ENCODE measurements at places on chromosomes 4 and X.

- DNase-seq = no peak
These were observed 53.1 kb downstream of the CHRNA9 start for GRCh38 chr4:40388239-40388638.

- DNase-seq = no peak
These were observed 39.2 kb downstream of the AFAP1 start for GRCh38 chr4:7900334-7900909.

DNA sequence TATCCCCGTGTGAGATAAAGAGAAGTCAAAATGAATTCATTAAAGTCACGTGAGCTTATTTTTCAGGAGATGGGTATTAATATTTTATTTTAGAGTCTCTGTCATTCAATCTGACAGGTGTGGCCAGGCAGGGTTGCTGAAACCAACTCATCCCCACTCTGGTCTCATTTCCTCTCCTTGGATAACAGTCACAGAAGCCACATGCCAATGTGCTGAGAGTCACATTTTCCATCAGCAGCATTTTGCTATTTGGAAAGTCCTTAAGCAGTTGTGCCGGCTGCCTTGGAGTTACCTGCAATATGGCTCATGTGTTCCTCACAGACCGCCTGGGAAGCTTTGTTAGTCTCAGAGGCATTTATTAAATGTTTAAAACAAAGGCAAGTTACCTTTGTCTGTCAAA, 302.3 kb downstream of the DCHS2 start:
- no peak for DNase-seq

- no peak for DNase-seq
These were observed 218.2 kb upstream of the PSAPL1 start for GRCh38 chr4:7652906-7653305.

DNA sequence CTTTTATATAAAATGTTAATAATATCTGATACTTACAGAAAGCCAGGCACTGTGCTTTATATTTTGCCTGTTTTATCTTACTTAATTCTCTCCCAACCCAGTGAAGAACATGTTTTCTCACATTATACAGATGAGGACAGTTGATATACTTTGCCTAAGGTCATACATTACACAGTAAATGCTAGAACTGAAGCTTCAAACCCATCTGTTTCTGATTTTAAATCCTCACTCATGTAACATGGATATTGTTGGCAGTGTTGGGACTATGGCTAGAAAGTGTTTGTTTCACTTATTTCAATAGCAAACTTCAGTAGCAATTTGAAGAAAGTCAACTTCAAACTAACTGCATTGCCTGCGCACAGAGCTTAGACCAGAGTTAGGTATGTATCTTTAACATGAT, 57.4 kb downstream of the RAPGEF2 start:
- DNase-seq = no peak

DNA sequence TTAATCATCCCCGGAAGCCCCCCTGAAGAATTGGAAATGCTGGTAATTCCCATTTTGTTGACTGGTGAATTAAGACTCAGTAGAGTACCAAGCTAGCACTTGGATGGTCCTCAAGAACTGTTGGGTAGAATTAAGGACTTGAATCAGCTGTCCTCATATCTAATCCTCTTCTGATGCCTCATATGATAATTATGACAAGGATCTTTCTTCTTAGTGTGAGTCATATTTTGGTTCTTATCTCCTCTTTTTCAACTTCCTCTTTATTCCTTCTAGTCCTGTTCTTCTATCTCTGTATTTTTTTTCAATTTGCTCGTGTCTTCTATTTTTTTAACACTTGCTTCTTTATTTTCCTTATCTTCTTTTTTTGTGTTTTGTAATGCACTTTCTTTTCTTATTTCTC, 206.3 kb upstream of the ANXA3 start:
- DNase-seq = no peak

DNA sequence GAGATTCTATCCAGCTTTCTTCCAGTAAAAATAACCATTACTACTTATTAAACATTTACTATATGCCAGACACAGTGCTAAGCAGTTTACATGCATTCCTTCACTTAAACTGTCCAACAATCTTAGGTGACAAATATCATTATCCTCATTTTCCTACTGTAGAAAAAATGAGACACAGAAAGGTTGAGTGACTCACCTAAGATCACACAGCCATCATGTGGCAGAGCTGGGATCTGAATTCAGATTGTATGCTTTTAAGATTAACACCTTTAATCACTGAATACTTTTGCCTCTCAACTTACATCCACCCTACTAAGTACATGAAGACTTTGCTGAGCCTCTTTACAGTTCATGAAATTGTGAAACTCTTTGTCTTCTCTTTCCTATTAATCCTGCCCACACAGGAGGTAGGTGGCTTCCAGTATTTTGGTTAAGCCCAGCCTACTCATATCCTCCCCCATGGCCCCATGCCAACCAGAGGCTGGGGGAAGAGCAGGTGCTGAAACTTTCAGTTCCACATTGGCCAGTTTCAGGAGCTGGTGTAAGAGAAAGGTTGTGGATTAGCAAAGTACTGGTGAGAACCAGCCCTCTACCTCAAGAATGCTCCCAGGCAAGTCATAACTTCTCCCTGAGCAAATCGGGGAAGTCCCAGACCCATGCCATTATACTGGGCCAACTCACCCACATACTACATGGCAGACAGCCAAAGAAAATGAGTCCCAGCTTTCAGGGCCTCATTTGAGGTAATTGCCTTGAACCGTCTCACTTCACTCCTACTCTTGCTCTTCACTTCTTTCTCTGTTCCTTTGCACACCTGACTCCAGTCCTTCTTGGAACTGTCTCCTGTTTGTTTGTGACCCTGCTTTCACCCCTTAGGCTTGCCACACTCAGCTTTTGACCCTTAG, 211.1 kb downstream of the GUCY2F start:
- no peak for DNase-seq

- DNase-seq = peak; percentile 16
These were observed 1.7 kb upstream of the MTM1 start for GRCh38 chrX:150566734-150567182.

GRCh38 chr4:183986291-183986970, 81.3 kb downstream of the STOX2 start:
- DNase-seq = no peak

GRCh38 chr4:107742791-107743190, 22.8 kb upstream of the PAPSS1 start:
- no peak for DNase-seq

DNA sequence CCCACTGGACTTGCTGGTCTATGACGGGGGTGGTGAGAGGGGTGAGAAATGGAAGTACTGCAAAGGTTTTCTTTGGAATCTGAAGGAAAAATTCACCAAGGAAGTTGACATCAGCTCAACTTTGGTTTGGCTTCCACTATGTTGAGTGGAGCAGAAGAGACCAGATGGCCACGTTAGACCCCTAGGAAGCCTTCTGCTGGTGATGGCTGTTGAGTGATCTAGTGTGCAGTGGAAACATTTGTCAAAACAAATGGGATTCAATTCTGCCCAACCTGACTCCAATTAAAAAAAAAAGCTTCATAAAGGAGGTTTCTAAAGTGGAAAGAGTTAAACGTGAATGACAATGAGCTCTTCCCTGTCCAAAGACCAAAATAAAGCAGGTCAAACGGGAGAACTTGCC, 25.7 kb downstream of the SEL1L3 start:
- no peak for DNase-seq

- no peak for DNase-seq
These were observed 1084.1 kb downstream of the FAM133A start for GRCh38 chrX:94758130-94758529.

DNA sequence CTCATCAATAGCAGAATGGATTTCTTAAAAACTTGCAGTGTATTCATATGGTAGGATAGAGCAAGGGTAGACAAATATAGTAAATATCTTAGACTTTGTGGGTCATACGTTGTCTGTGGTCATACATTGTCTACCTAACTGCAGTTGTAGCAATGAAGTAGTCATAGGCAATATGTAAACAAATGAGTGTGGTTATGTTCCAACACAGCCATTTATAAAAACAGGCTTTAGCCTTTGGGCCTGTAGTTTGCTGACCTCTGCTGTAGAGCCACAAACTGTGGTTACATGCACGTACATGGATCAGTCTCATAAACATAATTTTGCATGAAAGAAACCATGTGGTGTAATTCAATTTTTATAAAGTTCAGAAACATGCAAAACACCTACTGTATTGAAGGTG, 98.9 kb downstream of the LARP1B start:
- no peak for DNase-seq

DNA sequence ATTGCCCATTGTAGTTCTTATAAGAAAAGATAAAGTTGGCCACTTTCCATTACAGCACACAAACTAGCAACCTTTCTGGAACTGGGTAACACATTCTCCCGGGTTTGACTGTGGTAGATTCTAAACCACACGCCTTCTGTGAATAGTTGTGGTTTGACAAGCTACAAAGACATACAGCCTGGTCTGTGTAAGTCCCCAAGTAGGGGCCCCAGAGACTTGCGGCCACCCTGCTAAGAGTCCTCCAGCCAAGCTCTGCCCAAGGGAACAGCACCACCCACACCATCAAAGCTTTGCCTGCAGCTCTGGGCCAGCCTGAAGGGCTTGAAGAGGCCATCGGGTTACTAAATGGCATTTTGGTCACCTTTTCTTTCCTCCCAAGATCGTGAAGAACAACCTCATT, 203.4 kb downstream of the MAML3 start:
- DNase-seq = no peak

GRCh38 chr4:17134565-17134964, 236.1 kb upstream of the LDB2 start:
- DNase-seq = no peak

- DNase-seq = no peak
These were observed 15.4 kb downstream of the IQSEC2 start for GRCh38 chrX:53265771-53266574.

DNA sequence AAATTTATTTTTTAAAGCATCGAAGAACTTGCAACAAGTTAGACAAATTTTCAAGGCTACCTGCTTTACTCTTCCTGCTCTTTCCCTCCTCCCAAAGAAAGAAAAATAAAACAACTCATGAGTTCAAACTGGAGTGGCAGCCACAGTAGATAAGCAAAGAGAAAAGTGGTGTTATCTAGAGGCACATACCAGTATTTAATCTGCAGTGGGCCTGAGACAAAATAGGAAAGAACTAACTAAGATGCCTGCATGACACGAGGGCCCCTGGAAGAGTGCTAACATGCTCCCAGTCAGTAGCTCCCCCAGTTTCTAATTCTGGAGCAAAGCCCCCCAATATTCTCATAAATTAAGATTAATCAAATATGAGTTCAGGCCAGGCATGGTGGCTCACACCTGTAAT, 7.9 kb downstream of the ARL9 start:
- no peak for DNase-seq

GRCh38 chrX:153209347-153209746, 30.3 kb downstream of the MAGEA1 start:
- DNase-seq = no peak

- DNase-seq = no peak
These were observed 42.1 kb downstream of the RHOH start for GRCh38 chr4:40238700-40239548.

- DNase-seq = no peak
These were observed 61.2 kb upstream of the HOPX start for GRCh38 chr4:56742080-56742871.

DNA sequence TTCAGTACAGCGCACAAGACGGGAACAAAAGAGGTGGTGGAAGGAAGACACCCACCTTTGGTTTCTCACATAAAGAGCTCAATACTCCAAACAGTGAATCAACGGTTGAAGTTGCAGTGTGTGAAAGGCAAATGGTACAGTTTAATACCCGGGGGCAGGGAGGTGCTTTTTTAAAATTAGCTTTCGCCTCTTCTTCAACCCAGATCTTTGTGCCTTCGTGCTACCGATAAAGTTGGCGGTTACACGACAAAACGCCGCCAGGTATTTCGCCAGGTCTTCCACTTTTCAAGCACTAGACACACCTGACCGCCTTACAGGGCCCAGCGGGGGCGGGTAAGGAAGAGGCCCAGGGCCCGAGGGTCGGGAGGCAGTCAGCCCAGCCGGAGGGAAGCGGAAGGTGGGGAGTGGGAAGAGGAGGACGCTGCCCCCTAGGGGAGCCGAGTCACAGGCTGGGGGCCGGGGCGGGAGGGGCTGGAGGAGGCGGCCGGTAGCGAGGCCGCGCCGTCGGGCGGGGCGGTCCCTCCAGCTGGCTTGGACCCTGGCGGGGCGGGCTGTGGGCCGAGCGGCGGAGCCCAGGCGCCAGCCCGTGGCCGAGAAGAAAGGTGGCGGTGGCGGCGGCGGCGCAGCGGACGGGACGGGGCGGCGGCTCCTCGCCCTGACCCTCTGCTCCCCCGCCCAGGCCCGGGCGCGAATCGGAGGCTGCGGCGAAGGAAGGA, 16.0 kb downstream of the UTP3 start:
- peak; percentile 66 for DNase-seq

DNA sequence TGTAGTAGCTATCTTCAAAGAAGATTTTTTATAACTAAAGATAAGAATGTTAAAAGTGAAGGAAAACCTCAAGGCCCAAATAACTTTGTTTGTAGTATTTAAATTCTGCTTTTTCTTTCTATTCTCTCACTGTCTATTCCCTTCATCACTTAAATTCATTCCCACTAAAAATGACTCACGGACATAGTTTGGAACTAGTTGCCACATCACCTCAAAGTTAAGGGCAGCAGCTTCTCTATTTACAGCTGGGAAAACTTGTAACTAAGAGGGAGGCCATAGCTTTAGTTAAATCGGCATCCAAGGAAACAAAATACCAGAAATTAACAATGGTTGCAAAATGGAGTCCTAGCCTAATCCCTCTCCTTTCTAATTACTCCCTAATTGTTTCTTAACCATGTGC, 325.4 kb upstream of the MAGEB2 start:
- no peak for DNase-seq

GRCh38 chr4:189285377-189285776, 655.3 kb upstream of the FRG1 start:
- DNase-seq = no peak

- peak; percentile 64 for DNase-seq
These were observed 37.3 kb upstream of the CLCN4 start for GRCh38 chrX:10119399-10119990.

DNA sequence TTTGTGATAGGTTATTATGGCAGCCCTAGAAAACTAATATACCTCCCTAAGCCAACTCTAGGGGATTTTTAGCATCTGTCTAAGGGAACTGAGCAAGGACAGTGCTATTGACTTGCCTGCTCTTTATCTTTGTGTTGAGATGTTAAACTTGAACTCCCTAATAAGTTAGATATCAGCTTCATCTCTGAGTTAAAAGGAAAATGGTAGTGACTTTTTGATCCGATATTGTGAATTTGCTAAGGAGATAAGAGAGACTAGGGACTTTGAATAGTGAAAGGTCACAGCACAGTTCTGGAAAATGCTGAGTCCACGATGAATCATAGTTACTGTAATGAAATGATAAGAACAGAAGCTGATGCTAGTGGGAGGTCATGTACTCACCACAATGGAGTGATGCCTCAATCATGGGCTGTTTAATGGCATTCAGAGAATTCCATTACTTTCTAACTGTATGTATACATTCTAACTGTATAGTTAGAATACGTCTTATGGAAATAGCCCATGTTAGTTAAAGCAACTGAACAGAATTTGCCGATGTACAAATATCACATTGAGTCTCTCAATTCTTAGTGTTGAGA, 147.2 kb downstream of the GLRA3 start:
- no peak for DNase-seq

- DNase-seq = no peak
These were observed 18.1 kb downstream of the TMEM154 start for GRCh38 chr4:152661649-152662048.

Data from nucleus accumbens (tissue), 56 donors.